ENCODE measurements at places on chromosomes 16 and 17.

DNA sequence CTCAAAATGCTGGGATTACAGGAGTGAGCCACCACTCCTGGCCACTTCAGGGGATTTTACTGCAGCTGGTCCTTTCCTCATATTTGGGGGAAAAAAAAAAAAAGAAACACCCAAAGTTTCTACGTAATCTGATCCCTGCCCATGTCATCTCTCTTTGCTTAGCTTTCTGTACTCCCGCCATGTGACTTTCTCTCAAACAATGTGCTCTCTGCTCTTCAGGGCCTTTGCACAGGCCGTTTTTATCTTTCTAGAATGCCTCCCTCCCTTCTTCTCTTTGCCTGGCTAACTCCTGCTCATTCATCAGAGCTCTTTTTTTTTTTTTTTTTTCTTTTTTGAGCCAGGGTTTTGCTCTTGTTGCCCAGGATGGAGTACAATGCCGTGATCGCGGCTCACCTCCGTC, 4.9 kb upstream of the HDAC5 start:
- DNase-seq = no peak

GRCh38 chr16:49649013-49649765, 206.7 kb downstream of the ZNF423 start:
- no peak for DNase-seq

- no peak for DNase-seq
These were observed 16.4 kb downstream of the MAP2K3 start for GRCh38 chr17:21300601-21301571.

DNA sequence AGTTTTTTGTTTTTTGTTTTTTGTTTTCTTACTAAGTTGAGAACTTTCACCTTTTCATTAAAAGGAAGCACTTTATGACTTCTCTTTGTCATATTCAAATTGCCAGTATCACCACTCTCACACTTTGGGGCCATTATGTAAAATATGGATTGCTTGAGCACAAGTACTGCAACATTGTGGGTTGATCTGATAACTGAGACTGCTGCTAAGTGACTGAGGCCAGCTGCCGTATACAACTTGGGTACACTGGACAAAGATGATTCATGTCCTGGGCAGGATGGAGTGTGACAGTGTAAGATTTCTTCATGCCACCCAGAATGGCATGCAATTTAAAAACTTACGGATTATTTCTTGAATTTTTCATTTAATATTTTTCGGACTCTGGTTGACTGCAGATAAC, 7.8 kb downstream of the TTC19 start:
- DNase-seq = no peak

DNA sequence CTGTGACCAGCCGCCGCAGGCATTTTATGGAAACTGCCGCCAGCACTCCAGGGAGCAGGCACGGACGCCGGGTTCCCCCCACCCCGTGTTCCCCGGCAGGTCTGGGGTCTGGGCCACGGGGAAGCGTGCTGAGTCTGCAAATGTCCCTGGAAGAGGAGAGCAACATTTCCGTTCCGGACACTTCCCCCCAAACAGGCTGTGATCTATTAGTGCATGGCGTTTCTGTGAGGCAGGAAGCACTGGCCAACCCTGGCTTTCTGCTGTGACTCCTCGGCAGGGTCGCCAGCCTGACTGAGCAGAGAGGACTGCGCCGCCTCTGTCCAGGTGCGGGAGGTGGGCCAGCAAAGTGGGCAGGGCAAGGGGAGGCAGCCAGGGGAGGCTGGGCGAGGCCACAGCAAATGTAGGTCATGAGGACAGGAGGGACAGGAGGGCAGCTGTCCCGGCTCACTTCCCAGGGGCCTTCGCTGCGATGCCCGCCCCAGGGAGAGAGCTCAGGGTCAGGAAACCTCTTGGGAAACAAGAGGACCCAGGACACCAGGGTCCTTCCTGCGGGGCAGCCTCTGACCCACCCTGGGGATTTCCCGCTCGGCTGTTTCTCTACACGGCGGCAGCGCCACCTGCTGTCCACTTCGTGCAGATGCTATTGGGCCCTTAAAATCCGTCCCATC, 9.5 kb downstream of the FOXF1 start:
- peak; percentile 76 for DNase-seq

DNA sequence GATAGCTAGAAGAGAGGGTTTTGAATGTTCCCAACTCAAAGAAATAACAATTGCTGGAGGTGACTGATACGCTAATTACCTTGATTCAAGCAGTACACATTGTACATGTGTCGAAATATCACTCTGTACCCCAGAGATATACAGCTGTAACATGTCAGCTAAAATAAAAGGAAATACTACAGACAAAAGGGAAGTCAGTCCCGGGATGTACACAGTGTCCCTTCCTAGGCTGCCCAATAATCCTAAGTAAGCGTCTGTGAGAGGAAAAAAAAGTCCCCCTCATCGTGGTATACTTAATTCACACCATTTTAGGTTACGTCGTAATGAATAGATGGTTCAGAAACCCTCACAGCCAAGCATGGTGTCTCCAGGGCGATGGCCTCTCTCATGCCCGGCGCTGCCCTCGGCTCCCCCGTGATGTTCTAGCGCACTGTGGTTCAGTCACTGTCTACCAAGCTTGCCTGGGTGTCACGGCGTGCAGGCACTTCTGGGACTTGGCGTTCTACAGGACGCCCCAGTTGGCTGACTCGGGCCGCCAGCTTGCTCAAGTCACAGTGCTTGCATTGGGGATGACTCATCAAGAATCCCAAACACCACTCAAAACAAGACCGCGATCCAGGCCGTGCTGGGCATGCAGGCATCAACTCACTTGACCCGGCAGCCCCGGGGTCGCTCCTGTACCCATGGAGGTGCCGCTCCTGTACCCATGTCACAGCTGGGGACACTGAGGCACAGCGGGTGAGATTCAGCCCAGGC, 27.6 kb downstream of the CCDC40 start:
- no peak for DNase-seq

DNA sequence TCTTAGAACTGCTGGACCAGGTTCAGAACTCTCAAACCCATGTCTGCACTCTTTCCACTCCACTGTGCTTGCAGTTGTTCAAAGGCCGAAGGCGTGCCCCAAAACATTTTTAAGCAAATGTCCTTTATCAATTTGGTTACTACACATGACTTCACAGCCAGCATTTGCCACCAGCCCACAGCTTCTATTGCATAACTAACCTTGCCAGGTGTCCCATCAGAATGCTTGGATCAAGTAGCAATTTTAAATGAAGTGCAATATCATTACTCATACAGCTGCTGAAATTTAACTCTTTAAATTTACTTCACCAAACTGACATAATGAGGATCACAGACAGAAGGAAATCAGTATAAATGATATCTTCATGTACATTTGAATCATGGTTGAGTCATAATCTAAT, 29.8 kb upstream of the HS3ST3A1 start:
- DNase-seq = no peak

DNA sequence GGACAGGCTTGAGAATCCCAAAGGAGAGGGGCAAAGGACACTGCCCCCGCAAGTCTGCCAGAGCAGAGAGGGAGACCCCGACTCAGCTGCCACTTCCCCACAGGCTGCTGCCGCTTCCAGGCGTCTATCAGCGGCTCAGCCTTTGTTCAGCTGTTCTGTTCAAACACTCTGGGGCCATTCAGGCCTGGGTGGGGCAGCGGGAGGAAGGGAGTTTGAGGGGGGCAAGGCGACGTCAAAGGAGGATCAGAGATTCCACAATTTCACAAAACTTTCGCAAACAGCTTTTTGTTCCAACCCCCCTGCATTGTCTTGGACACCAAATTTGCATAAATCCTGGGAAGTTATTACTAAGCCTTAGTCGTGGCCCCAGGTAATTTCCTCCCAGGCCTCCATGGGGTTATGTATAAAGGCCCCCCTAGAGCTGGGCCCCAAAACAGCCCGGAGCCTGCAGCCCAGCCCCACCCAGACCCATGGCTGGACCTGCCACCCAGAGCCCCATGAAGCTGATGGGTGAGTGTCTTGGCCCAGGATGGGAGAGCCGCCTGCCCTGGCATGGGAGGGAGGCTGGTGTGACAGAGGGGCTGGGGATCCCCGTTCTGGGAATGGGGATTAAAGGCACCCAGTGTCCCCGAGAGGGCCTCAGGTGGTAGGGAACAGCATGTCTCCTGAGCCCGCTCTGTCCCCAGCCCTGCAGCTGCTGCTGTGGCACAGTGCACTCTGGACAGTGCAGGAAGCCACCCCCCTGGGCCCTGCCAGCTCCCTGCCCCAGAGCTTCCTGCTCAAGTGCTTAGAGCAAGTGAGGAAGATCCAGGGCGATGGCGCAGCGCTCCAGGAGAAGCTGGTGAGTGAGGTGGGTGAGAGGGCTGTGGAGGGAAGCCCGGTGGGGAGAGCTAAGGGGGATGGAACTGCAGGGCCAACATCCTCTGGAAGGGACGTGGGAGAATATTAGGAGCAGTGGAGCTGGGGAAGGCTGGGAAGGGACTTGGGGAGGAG, at the start of gene CSF3:
Gene CSF3 (plus strand): TSS at position 436 of the 993 bp plus-strand sequence. CDS start 35 bp downstream, at position 471.
- DNase-seq = no peak

- peak; percentile 87 for DNase-seq
These were observed 177.1 kb downstream of the HS3ST4 start for GRCh38 chr16:25868706-25869370.

- DNase-seq = peak; percentile 21
These were observed 1.2 kb downstream of the ZNF500 start for GRCh38 chr16:4765511-4766474.

GRCh38 chr16:69477546-69477945, 53.1 kb downstream of the CYB5B start:
- no peak for DNase-seq

DNA sequence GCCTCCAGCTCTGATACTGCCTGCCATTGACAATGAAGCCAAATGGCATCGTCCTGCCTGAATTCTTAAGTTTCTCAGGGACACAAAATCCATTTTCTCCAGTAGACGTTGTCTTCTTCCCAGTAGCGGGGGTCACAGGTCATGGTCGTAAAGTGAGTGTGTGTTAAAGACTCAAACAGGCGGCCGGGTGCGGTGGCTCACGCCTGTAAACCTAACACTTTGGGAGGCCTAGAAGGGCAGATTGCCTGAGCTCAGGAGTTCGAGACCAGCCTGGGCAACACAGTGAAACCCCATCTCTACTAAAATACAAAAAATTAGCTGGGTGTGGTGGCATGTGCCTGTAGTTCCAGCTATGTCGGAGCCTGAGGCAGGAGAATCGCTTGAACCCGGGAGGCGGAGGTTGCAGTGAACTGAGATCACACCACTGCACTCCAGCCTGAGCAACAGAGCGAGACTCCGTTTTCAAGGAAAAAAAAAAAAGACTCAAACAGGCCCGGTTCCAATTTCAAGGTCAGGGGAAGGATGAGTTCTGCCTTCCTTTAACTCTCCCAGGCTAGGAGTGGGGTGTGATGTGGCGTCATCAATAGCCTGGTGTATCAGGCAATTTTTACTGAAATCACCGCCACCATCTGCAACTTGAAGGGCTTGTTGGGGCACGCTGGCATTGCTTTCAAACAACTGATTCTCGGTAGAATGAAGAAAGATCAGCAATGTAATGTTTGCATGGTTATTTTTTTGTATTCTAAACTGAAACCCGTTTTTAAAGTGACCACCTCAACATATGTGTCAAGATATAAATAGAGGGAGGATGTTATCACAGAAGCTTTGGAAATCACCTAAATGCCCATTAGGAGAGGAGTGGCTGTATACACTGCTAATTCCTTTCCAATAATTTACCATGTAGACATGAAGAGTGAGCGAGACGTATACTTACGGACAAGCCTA, 91.0 kb downstream of the WSCD1 start:
- DNase-seq = no peak

DNA sequence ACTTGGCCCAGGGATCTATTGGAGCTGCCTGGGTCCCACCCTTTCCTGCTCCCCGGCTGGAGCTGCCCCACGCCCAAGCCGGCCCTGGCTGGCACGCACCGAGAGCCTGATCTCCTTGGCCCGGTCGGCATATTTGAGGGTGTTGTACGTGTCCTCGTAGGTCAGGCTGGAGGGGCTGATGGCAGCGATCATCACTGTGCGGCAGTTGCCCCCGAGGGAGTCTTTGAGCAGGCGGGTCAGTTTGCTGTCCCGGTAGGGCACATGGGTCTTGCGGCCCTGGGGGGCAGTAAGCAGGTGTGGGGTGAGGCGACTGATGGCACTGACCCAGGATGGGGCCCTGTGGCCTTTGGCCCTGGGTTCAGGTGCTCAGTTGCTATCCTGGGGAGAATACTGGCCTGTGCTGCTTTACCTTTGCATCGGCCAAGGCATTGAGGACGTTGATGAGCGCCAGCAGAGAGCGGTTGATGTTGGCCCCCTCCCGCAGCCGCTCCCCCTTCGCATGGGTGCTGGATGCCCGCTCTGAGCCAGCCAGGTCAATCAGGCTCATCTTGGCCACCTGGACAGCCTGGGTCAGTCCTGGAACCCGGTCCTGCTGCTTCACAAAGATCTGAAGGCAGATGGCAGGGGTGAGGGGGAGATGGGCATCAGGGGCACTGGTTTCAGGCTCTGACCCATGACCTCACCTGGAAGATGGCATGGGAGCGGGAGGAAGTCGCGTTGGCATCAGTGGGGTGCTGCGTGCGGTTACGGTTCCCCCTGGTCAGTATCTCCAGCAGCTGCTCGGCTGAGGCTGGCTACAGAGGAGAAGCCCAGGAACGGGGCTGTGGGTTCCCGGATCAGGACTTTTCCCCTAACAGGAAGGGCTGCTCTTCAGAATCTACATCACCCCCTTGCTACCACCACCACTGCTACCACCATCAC, 13.5 kb downstream of the KIF18B start:
- DNase-seq = no peak

GRCh38 chr16:19291475-19291874, 5.9 kb downstream of the CLEC19A start:
- peak; percentile 59 for DNase-seq

GRCh38 chr17:74513987-74514631, 17.2 kb downstream of the CD300LB start:
- peak; percentile 68 for DNase-seq

GRCh38 chr17:50213026-50214022, 11.9 kb upstream of the COL1A1 start:
- DNase-seq = peak; percentile 76

DNA sequence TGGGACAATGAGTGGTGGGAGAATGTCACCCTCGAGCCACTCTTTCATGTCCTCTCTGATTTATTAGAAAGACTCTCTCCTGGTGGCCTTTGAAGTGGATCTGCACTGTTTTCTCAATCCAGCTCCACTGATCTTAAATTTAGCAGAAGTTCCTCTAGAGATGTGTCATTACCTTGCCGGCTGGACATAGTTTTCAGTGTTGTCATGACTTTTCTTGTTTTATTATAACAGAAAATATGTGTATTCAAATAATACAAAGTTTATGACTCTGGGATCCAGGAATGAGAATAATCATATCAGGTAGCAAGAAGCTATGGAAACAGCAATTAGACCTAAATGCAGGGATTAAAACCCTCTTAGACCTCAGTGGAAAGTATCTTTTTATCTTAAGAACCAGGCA, 247.5 kb upstream of the ELAC2 start:
- DNase-seq = no peak
